ENCODE measurements at places on chromosomes 2 and 18.

DNA sequence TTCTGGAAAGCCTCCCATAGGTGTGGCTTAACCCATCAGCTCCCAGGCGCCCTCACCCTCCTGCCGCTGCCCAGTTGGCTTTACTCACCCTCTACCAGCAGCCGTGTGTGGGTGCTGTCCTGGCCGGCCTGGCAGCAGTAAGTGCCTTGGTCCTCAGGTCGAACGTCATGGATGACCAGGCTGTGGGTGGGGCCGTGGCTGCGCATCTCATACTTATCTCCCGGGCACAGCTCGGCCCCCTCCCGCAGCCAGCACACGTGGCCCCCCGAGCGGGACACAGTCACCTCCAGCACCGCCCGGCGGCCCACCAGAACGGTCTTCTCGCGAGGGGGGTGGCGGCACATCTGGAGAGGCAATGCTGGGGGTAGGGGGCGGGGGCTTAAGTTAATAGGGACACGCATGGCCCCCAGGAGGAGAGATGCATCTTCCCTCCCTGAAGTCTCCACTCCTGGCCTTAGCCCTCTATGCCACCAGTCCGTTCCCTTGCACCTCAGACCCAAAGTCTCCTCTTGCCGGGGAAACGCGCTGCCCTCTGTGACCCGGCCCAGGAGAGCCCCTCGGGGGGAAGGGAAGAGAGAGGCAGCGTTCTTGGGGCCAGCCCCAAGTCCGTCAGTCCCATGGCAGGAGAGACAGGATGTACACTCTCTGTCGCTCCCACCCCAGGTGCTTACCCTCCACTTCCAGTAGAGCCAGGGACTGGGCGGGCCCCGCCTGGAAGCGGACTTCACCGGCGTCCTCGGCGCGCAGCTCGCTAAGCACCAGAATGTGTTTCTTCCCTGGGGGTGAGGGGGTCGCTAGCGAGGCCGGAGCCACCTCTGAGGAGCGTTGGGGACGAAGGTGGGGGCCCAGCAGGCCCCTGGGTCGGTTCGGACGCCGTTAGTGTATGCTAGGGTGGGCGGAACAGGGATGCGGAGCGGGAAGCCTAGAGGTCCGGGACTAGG lies 7.9 kb downstream of the TMEM198 start:
- no peak for DNase-seq

GRCh38 chr18:61860302-61860701 lies 32.5 kb downstream of the RNF152 start:
- no peak for DNase-seq

GRCh38 chr2:240204431-240205276 lies 64.2 kb upstream of the OTOS start:
- DNase-seq = no peak

GRCh38 chr2:187008111-187008510 lies 159.1 kb upstream of the ZSWIM2 start:
- no peak for DNase-seq

DNA sequence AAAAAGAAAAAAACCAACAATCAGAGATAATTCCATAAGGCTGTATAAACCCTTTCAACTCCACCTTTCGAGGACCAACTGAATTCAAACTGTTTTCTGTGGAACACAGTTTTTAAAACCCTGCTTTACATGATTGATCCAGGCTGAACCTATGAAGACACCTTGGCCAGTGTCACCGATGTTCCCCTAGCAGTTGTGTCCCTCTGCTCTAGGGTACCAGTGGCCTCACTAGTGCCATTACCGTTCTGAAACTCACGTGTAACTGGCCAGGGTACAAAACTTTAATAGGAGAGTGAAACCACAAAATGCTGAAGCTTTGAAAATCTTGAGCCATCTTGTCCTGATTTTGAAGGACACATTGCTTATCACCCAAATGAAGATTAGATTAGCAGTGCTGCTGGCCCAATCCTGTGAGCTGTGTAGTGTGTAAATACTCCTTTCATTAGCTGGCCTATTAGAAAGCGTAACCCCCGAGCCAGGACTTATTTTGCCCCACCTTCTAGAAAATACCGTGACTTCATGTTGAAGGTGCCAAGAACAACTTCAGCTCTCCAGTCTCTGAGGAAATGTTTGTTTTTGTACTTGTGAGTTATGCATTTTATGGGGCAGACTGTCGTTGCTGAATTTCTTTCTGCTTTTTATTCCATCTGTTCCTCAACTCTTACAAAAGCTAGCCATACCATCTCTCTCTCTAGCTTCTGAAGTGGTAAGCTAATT lies 147.8 kb upstream of the MAP3K20 start:
- DNase-seq = no peak

- no peak for DNase-seq
Observed at GRCh38 chr2:152694161-152694661, 23.1 kb downstream of the PRPF40A start.

DNA sequence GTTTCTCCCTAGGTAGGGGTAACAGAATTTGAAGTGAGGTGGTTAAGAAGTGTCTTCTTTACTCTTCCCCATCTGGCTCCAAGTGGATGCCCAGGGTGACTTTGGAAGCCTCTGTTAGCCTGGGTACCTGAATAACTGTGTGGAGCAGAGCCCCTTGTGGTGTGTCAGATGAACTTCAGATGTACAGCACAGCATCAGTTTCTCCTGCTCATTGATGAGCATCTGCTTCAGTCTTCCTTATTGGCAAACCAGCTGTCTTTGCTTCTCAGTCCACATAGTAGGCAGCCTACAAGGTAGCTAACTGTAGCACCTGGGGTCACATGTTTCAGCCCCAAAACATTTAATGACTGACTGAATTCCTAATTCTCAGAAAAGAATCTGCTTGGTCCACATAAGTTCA lies 56.2 kb upstream of the ATP8B1 start:
- DNase-seq = no peak

GRCh38 chr2:64699712-64700111 lies 46.0 kb upstream of the SERTAD2 start:
- no peak for DNase-seq

GRCh38 chr2:237434866-237435311 lies 20.9 kb upstream of the COL6A3 start:
- no peak for DNase-seq

DNA sequence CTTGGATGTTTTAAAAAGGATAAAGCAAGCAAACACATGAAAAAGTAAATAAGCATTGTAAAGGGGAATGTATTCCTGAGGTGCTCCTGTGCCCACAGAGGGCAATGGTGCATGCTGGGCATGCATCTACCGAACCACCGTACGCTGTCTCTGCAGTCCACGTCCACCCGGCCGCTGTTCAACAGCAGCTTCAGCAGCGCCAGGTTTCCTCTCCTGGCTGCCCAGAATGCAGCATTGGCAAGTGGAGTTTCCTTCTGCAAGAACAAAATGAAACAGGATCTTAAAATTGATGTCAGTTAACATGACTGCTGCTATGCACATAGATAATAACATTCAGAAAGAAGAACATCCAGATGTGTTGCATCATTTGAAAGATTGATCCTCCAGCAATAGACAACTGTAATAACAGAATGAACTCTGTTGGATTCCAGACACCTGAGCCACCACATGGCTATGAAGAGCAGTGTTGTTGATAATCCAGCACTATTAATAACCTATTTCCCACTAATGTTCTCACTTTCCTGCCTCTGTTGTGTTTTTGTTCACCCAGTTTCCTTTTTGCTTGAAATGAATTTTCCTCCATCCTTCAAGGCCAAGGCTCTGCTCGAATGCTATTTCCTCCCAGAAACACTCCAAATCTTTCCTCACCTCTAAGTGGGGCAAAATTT lies 13.6 kb downstream of the ANKRD29 start:
- DNase-seq = no peak

GRCh38 chr2:38806733-38807059 lies 28.7 kb downstream of the GEMIN6 start:
- DNase-seq = no peak

Data from NCI-H1436 treated with DMSO at 0.1 percent for 48 hours (cell line).